ENCODE measurements at places on chromosomes 16 and 17.
A peak's percentile ranks its signal among the peaks of the same experiment; 100 is the strongest.

DNA sequence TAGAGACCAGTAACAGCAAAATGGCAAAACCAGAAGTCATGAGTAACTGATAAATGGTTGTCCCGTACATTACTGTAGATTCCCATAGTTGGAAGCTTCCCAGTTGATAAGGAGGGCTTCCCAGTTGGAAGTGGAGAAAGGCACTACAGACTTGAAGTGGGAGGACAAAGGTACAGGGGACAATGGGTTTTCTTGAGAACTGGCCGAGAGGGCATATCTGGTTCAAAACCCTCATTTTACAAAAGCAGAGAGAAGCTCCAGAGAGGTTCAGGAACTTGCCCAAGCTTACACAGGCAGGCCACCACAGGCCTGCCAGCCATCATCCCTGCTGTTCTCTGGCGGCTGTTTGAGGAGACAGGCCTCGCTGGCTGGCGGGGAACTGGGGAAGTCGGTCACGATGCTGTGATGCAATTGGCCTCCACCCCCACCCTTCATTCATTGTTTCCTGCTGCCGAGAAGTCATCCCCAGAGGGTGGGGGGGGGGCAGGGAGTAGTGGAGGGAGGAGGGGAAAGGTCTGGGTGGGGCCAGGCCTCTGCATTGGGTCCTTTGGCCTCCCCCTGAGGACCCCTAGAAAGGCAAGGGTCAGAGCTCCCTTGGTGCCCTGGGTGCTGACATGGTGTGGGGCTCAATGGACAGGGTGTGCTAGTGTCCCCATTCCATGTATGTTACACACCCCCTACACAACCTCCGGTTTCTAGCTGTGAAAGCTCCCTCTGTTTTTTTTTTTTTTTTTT, 3.0 kb downstream of the UBALD2 start:
- DNase-seq, result no peak

- DNase-seq, result no peak
These were observed 879 bp upstream of the LRRC75A start for GRCh38 chr17:16492613-16493530.

- no peak for DNase-seq
These were observed 309.2 kb upstream of the CCL2 start for GRCh38 chr17:33945646-33946546.

GRCh38 chr16:78664811-78665772, 565.6 kb downstream of the WWOX start:
- no peak for DNase-seq

- DNase-seq, result no peak
These were observed 7.2 kb upstream of the CCL8 start for GRCh38 chr17:34312080-34312479.

GRCh38 chr17:55962951-55963401, 190.3 kb upstream of the ANKFN1 start:
- DNase-seq, result no peak

DNA sequence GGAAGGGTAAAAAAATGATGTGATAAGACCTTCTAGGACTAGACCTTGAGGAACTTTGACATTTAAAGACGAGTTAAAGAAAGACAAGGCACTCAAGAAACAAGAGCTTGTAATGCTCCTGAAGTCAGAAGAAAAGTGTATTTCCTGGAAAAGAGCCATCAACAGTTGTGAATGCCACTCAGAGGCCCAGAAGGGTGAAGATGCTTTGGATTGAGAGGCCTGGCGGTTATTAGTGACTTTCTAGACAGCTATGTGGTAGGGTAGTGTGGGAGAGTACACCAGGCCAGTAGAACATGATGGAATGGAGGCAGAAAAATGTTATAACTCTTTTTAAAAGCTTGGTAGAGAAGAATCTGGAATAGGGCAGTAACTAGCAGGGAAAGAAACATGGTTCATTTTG, 34.1 kb upstream of the ANKFN1 start:
- DNase-seq, result no peak

GRCh38 chr17:980406-981291, 1.1 kb upstream of the NXN start:
- DNase-seq, result no peak

DNA sequence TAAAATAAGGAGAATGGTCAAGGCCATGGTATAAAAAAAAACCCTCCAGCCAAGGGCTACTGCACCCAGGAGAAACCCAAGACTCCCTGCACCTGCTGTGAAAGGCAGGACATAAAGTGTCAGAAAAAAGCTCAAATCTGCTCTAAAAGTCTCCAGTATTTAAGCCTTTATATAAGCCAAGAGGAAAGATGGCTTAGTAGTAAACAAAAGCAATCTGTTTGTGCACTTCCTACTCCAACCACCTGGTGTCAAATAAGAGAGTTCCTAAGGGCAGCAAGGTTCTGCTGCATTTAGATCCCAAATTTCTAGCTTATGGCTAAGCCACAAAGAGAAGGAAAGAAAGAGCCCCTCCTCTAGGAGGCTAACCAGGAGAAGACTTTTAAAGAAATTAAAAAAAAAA, 20.6 kb downstream of the ACSM1 start:
- DNase-seq, result no peak

DNA sequence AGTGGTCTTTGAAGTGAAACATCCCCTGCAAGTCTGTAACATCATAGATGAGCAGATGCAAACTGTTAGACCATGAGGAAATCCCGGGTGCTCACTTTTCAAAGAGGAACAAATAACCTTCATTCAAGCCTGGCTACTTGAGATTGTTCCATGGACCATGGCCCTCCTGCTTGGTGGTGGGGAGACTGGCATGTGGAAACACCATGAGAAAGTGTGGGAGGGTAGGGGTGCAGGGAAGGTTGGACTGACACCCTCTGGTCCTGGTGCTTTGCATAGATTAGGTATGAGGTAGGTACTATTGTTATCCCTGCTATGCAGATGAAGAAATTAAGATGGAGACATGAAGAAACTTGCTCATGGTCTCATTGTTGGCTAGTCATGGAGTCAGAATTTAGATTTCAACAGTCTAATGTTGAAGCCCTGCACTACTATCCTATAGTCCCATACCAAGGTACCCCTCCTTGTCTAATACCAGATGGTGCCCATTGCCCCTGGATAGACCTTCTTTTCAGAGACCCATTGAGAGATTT, 59.0 kb downstream of the SPACA3 start:
- DNase-seq, result no peak

DNA sequence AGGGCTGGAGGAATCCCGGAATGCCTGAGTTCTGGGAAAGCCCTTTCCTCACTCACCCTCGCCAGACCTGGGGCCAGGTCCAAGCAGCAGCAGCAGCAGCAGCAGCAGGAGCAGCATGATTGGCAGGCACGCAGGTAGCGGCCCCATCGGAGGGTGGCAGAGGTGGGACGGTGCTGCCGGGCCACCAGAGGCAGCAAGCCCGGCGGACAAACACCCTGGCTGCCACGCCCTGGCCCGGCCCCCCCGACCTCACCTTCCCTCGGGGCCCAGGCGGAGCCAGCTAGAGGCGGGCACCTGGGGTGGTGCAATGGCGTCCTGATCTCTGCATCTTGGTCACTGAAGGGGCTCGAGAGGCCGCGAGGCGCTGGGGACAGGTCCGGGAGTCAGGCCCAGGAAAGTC, 122.4 kb downstream of the LAT start:
- DNase-seq, result no peak

- no peak for DNase-seq
These were observed 76.0 kb downstream of the ABCC1 start for GRCh38 chr16:16025214-16025968.

GRCh38 chr17:31877911-31878702, 19.1 kb upstream of the COPRS start:
- DNase-seq, result no peak

- DNase-seq, result no peak
These were observed 6.0 kb downstream of the C1QTNF8 start for GRCh38 chr16:1089822-1090619.

GRCh38 chr16:117379-118365, 20.8 kb downstream of the NPRL3 start:
- DNase-seq, result peak; percentile 54

DNA sequence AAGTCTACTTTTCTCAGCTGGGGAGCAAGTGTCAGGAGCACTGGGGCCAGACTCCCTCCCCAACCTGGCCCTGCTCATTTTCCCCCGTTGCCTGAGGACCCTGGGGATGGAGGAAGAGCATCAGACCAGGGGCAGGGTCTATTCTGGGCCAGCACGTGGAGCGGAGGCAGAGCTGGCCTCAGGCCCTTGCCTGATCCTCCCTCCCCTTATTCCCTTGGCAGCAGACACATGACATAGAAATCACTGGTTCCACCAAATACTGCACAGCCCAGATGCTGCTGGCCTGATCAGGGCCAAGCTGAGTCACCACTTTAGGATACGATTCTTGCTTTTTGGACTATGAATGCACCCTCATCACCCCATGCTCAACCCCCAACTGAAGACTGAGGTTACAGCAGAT, 15.8 kb upstream of the AGRP start:
- DNase-seq, result no peak

Data from left renal cortex interstitium (tissue), 4 donors.